Ascending aorta (tissue), 2 donors: ENCODE measurements at places on chromosomes 12 and 14. TPM values are rescaled to one million over a fixed set of nuclear protein-coding genes. Genes with fewer than 3 reads are reported as not detected.

PTPN6 gene
- 1.7 TPM for total RNA-seq

P2RX2 gene
- not detected for total RNA-seq

LRRIQ1 gene
- total RNA-seq: not detected

DNA sequence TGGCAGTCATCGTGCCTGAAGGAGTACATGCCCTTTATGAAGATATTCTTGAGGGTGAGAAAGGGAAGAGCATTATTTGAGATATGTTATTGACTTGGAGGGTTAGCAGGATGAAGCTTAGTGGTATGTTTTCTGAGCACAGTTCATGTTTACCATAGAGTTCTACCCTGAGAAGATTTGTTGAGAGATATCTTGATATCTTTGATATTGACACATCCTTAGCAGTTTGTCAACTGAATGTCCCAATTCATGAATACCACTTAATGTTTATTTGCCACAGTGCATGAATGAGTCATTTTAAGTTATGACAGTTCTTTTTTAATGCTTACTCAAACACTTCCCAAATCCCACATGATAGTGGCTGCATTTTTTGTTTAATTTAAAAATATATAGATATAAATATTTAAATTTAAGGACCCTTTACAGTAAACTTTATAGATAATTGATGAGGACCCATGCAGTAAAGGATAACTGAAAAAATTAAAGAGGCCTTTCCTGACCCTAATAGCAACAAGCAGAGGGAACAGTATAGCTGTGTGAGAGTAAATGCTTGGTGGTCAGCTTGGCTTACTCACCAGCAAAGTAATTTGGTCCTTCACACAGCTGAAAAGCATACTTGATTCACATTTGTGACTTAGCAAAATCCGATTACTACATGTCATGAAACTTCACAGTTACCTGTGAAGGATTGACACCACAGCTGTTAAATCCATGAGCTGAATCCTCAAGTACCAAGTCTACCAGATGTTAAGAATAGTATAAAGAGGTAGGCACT, 25.8 kb downstream of the SLC39A9 start:
- no peak for DNase-seq
- no peak overlapping the region for H3K4me3 ChIP-seq
- H3K4me1 ChIP-seq: no peaks in the 10 kb centered on the region
- peaks cover 10% of the 10 kb centered on the region for H3K36me3 ChIP-seq
- H3K27ac ChIP-seq: no peak overlapping the region

DNA sequence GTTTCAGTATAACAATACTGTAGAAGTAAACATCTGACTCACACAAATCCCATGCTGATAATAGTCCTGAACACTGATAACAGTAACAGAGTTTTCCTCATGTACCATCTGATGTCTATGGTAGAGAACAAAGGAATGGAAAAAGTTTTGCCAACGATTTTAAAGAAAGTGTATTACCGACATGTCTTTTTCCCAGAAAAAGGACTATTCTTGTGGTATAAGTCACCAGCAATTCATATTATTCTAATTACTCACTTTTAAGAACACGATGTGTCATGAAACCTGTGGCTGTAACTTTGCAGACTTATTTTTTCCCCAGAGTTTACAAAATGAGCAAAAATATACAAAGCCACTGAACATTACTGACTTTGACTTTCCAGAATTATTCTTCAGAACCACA, 40.1 kb upstream of the DCN start:
- no peak overlapping the region for H3K4me3 ChIP-seq
- no peaks in the 10 kb centered on the region for H3K36me3 ChIP-seq

- H3K27me3 ChIP-seq: no peaks in the 10 kb centered on the region
- no peak overlapping the region for H3K4me3 ChIP-seq
- H3K36me3 ChIP-seq: no peaks in the 10 kb centered on the region
- no peaks in the 10 kb centered on the region for H3K4me1 ChIP-seq
These were observed 1029.2 kb upstream of the SEL1L start for GRCh38 chr14:82562881-82563280.

- no peak overlapping the region for H3K4me3 ChIP-seq
- DNase-seq: no peak
- H3K27ac ChIP-seq: no peak overlapping the region
- H3K27me3 ChIP-seq: no peaks in the 10 kb centered on the region
These were observed 313.6 kb downstream of the ZFP36L1 start for GRCh38 chr14:68479247-68479646.

- H3K27me3 ChIP-seq: no peaks in the 10 kb centered on the region
- H3K4me3 ChIP-seq: no peak overlapping the region
- H3K36me3 ChIP-seq: no peaks in the 10 kb centered on the region
- DNase-seq: no peak
- no peak overlapping the region for H3K27ac ChIP-seq
These were observed 147.5 kb downstream of the KITLG start for GRCh38 chr12:88432531-88433490.
